ENCODE measurements at places on chromosomes 4 and X.

DNA sequence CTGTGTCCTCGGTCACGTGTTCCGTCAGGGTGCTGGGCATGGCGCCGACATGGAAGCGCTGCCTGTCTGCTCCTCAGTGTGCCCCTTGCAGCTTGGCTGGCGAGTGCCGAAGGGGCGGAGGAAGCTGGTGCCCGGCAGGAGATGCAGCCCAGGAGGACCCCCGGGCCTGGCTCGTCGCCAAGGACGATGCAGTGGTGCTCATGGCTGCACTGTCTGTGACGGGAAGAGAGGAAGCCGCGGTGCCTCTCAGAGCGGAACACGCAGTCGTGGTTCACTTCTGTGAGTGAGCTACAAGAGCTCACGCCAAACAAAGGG, 38.1 kb downstream of the FGFRL1 start:
- DNase-seq, result no peak

GRCh38 chrX:129626026-129626425, 28.7 kb downstream of the APLN start:
- DNase-seq, result no peak

GRCh38 chrX:40578039-40578695, 2.6 kb upstream of the ATP6AP2 start:
- no peak for DNase-seq

- DNase-seq, result no peak
Measured at GRCh38 chr4:21792736-21793135, 155.8 kb downstream of the KCNIP4 start.

- no peak for DNase-seq
Measured at GRCh38 chrX:100870527-100870926, 3.6 kb downstream of the NOX1 start.

GRCh38 chr4:144557404-144557803, 88.6 kb upstream of the HHIP start:
- DNase-seq, result no peak

- no peak for DNase-seq
Measured at GRCh38 chrX:68851082-68851481, 22.3 kb downstream of the EFNB1 start.

DNA sequence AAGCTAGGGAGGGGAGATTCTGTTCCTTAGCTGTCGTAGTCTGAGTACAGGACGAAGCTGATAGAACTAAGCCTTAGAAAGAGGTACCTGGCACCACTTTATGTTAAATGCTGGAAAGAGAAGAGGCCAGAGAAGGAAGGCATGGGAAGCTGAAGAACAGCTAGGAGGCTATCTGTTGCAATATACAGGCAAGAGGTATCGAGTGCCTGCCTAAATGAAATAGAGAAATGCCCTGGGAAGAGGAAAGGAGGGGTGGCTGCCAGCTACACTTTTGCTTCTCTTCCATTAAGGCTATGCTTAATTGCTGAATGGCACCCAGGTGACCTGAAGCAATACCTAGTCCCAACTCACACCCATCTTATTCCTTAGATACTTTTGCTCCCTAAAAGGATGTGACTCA, 380.4 kb upstream of the FGF13 start:
- no peak for DNase-seq

DNA sequence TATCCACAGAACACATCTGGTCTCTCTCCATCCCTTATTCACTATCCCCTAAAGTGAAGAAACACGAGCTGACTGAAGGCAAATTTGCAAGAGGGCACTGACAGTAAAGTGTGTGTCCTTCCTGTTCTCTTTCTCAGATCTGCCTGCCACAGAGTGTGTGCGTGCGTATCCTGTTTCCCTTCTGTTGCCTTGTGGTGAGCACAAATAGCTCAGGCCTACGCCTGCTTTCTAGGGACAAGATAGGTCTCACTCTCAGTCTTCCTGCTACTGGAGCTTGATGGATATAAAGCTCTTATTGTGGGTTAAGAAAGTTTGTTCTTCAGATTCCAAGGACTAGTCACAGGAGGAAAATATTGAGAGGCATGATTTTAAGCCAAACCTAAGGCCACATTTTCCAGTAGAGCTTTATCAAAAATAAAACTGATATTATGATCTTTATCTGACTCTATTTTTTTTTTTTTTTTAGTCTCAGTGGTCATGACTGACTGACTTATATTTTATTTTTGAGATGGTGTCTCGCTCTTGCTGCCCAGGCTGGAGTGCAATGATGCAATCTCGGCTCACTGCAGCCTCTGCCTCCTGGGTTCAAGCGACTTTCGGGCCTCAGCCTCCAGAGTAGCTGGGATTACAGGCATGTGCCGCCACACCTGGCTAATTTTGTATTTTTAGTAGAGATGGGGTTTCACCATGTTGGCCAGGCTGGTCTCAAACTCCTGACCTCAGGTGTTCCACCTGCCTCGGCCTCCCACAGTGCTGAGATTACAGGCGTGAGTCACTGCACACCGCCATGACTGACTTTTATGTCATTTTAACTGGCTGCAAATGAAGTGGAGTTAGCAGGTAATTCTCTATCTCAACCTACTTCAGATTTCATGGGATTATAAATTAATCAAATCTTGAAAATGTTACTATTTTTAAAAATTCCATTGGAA, 140.3 kb upstream of the SH3RF1 start:
- DNase-seq, result peak; percentile 47

GRCh38 chr4:67380154-67380553, 165.1 kb downstream of the CENPC start:
- no peak for DNase-seq

All from GM13976 (cell line).